ENCODE measurements at places on chromosomes 12 and 14.

DNA sequence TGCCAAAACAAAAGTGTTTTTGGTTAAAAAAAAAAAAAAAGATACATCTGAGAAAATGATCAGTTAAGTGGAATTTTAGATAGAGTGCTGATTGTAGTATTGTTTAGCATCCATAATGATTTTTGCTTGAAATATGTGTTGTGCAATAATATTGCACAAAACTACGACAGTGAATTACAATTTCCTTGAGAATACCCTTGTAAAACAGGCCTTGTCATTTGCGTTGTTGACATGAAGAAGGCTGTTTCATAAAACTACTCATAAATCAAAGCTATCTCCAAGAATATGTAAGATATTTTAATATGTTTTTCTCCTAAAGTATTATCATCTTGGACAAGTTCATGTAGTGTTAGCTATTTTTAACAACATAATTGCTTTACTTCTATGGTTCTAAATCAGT, 1077.0 kb downstream of the LRFN5 start:
- DNase-seq, result no peak

DNA sequence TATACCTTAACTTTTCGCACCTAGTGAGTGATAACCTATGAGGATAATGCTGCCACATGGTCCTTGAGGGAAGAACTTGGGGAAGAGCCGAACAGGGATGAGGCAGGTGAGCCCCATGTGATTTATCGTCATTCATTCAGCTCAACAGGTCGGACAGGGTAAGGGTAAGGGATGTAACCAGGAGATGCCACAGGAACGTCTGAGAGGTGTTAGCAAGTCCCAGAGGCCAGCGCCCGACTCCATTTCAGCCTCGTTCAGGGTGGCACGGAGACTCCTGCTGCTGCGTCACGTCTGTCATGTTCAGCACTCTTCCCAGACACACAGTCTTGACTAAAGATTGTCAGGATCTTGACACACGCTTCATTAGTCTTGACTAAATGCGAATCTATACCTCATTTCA, 23.4 kb upstream of the TIGAR start:
- DNase-seq, result no peak

- DNase-seq, result no peak
Observed at GRCh38 chr12:22409377-22410164, 75.1 kb upstream of the ST8SIA1 start.

GRCh38 chr14:90613453-90613852, 202.8 kb downstream of the TTC7B start:
- no peak for DNase-seq

- DNase-seq, result no peak
Observed at GRCh38 chr12:34606749-34607519, 584.6 kb downstream of the ALG10 start.

DNA sequence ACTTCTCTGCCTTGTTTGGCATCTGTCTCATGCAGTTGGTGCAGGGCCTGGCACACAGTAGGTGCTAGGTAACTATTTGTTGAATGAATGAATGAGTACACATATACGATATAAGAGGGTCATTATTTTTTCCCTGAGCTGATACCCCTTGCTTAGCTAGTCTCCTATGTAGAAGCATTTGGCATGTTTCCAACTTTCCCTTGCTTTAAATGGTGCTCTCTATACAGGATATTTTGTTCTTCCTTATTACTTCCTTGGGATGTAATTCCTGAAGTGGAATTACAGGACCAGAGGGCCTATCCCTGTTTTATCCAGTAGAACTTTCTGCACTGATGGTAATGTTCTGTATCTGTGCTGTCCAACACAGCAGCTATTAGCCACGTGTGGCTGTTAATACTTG, 250.1 kb upstream of the PWP1 start:
- no peak for DNase-seq

GRCh38 chr14:23538785-23539184, 12.8 kb downstream of the ZFHX2 start:
- no peak for DNase-seq

All from GM12891 (cell line).